ENCODE measurements at places on chromosomes 16 and 17.
A peak's percentile ranks its signal among the peaks of the same experiment; 100 is the strongest.

GRCh38 chr17:732067-732901, at the start of gene TLCD3A:
TLCD3A (plus strand) TSS chr17:732596; CDS start chr17:732648, 52 bp downstream.
- peaks cover 10% of the 10 kb centered on the region for H3K4me1 ChIP-seq
- no peak within 1 kb of the TSS for H3K27ac ChIP-seq
- no peaks in the 10 kb centered on the region for H3K36me3 ChIP-seq
- no peaks in the 10 kb centered on the region for H3K27me3 ChIP-seq
- no peak within 1 kb of the TSS for H3K4me3 ChIP-seq

DNA sequence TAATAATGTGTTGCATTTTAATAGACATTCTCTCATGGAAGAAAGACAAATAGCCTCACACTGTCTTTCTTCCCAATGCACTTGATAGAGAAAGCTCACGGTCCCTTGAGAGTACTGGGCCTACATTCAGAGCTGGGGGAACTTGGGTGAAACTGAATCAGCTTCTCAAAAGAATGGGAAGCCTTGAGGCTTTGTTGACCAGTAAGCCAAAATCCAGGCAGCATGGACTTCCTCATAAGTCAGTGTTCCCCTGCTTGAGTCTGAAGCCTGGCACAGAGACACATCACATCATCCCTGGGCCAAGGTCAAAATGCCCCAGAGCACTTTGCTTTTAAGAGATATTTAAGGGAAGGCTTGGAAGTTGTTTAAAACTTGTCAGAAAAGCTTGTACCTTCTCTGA, 302.2 kb upstream of the SALL1 start:
- no peaks in the 10 kb centered on the region for H3K4me1 ChIP-seq
- H3K4me3 ChIP-seq: no peak overlapping the region
- DNase-seq: no peak
- no peaks in the 10 kb centered on the region for H3K27me3 ChIP-seq

DNA sequence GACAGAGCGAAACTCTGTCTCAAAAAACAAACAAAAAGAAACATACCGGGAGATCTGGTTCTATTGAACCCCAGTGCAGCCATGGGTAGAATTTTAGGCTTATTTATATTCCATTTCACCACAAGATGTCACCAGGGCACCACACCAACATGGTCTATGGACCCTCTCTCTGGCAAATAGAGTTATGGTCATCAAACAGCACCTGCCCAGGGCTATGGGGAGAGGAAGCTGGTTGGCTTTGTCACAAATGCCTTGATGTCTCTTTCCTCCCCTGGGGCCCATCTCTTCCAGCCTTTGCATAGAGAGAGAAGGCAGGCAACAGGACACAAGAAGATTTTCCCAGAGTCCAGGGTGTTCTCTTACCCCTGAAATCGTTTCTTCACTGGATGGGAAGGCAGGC, 128.4 kb downstream of the WWOX start:
- no peaks in the 10 kb centered on the region for H3K36me3 ChIP-seq
- H3K4me3 ChIP-seq: no peak overlapping the region
- no peak overlapping the region for H3K27ac ChIP-seq
- H3K4me1 ChIP-seq: no peaks in the 10 kb centered on the region
- DNase-seq: peak; percentile 8

DNA sequence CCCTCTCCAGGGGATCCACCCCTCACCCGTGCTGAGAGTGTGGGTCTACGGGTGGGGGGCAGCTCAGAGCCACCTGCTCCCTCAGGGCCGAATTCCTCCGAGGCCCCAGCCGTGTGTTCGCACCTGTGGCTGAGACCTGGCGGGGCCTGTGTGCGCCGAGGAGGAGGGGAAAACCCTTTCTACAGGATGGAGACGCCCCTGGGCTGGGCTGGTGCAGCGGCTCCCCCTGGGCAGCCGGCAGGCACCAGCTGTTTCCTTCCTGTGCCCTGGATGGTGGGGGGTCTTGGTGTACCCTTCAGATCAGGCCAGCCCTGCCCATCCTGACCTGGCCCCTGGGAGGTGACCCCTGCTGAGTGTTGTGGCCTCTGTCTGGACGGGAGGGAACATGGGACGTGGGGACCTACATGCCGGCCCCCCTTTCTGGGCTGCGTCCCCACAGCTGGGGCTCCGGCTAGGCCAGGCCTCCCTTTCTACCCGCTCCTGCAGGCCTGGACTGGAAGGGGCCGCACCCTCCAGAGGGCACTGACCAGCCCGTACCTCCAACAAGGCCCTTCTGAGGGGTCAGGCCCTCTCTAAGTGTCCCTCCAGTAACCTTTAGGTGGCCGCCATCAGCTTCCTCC, 28.3 kb upstream of the PABPN1L start:
- H3K27me3 ChIP-seq: no peaks in the 10 kb centered on the region
- H3K4me3 ChIP-seq: no peak overlapping the region
- no peak overlapping the region for H3K27ac ChIP-seq

GRCh38 chr17:27396941-27397340, 59.3 kb upstream of the KSR1 start:
- H3K36me3 ChIP-seq: no peaks in the 10 kb centered on the region
- no peaks in the 10 kb centered on the region for H3K4me1 ChIP-seq
- no peaks in the 10 kb centered on the region for H3K27me3 ChIP-seq
- H3K27ac ChIP-seq: no peak overlapping the region
- DNase-seq: no peak
- H3K4me3 ChIP-seq: no peak overlapping the region

DNA sequence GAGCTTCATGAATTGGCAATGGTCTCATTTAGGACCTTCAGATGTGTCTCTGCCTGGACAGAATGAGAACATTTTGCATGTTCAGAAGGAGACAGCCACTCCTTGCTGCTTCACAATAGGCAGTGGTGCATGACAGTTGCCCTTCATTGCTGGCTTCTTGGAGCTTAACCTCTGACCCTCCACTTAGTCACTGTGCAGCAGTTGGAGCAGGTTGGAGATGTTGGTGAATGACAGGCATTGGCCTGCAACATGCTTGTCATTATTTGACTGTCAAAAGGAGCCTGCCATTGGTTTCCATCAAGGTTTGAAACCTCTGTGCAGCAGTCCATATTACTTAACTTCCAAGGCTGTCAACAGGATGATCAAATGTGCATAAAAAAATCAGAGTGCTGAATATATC, 22.7 kb downstream of the FTO start:
- H3K27ac ChIP-seq: no peak overlapping the region
- no peak overlapping the region for H3K4me3 ChIP-seq
- no peaks in the 10 kb centered on the region for H3K27me3 ChIP-seq
- no peak for DNase-seq

DNA sequence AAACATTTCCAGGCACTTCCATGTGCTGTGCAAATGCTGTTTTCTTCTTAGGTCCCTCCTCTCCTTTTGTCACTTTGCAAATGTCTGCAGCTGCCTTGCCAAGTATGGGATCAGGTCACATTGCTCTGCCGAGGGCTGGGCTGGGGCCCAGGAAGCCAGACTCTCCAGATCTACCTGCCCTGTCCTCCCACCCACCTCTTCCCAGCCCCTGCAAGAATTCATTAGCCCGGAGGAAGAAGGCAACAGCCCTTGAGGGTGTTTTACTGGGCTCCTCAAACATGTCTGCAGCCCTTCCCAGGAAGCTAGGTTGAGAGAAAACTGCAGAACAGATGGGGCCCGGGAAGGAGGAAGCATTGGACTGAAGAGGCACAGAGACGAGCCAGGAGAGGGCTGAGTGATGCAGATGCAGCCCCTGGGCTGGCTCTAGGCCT, 47.1 kb downstream of the WSB1 start:
- H3K27me3 ChIP-seq: peaks cover 6% of the 10 kb centered on the region
- DNase-seq: no peak
- H3K36me3 ChIP-seq: no peaks in the 10 kb centered on the region
- H3K4me3 ChIP-seq: no peak overlapping the region
- no peak overlapping the region for H3K27ac ChIP-seq

DNA sequence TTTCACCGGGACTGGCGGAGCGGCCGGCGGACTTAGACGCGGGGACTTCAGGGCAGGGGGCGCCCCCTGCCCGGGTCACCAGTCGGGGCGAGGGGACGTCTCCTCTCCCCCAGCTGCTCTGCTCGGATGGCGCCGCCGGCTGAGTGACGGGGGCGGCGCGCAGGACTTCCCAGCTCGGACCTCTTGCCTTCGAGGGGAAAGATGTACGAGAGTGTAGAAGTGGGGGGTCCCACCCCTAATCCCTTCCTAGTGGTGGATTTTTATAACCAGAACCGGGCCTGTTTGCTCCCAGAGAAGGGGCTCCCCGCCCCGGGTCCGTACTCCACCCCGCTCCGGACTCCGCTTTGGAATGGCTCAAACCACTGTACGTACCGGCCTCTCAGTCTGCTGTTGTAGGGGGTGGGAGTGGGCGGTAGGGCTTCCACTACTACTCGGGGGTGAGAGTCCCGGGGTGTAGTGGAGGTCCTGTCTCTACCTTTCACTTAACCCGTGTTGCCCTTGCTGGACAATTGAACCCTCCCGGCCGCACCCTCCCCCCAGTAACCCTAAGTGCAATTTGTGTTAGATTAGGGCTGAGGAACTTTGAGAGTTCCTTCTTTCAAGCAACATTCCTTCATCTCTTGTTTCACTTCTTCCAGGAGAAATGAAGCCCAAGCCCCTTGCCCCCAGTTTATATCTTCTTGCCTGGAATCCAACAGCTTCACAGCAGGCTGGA, 21.9 kb downstream of the GJD3 start:
- peak overlapping the region; percentile 16 for H3K27ac ChIP-seq
- peaks cover 92% of the 10 kb centered on the region for H3K4me1 ChIP-seq
- no peak for DNase-seq

DNA sequence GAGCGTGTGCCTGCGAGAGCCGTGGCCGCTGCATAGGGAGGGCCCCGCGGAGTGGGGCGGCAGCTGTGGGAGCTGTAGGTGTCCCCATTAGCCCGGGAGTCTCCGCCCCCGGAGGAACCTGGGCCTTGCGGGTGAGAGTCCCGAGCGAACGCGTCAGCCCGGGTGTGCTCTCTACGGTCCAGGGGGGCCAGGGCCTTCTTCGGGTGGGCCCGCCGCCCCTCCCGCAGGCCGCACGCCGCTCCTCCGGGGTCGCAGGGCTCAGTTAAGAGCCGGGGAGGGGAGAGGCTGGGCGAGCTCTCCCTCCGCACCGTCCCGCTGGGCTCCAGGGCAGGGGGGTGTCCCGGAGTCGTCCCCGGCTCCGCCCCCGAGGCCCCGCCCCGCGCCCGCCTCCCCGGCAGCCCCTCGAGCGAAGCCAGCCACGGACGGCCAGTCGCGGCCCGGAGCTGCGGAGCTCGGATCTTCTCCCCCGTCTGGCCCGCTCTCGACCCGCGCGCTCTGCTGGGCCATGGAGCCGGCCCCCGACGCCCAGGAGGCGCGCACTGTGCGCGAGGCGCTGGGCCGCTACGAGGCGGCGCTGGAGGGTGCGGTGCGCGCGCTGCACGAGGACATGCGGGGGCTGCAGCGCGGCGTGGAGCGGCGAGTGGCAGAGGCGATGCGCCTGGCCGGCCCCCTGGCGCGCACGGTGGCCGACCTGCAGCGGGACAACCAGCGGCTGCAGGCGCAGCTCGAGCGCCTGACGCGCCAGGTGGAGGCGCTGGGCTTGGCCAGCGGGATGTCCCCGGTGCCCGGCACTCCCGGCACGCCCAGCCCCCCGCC, at the start of gene SMTNL2:
SMTNL2 (plus strand) TSS at position 429 of the 816 bp plus-strand sequence; CDS start at position 506, 77 bp downstream.
- H3K4me3 ChIP-seq: peak within 1 kb of the TSS; percentile 20
- peak; percentile 51 for DNase-seq
- H3K36me3 ChIP-seq: no peaks in the 10 kb centered on the region
- peaks cover 16% of the 10 kb centered on the region for H3K4me1 ChIP-seq
- H3K27me3 ChIP-seq: peaks cover 41% of the 10 kb centered on the region
- no peak within 1 kb of the TSS for H3K27ac ChIP-seq

DNA sequence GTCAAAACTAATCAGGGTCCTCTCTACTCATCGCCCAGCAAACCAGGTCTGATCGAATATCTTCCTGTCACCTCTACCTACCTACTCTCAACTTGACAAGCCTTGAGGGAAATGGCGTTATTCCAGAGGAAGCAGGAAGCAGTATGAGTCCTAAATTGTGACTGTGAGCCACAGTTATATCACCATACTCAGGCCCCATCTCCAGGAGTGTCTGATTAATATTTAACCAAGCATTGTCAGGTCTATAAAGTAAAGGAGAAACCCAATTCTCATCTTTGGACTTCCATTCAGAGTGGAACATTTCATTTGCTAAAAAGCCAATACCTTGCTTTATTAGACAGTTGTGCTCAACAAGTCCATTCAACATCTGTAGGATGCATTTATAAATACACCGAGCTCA, 17.8 kb upstream of the CLEC3A start:
- no peaks in the 10 kb centered on the region for H3K27me3 ChIP-seq
- no peaks in the 10 kb centered on the region for H3K36me3 ChIP-seq
- no peak overlapping the region for H3K27ac ChIP-seq
- no peaks in the 10 kb centered on the region for H3K4me1 ChIP-seq
- no peak overlapping the region for H3K4me3 ChIP-seq
- no peak for DNase-seq

Data from B cell (primary cell).